ENCODE measurements at places on chromosomes 5 and 9.

- no peak for DNase-seq
Measured at GRCh38 chr5:92147266-92147665, 764.1 kb upstream of the ARRDC3 start.

GRCh38 chr9:86046930-86047341 is 52.4 kb downstream of the GOLM1 start:
- no peak for DNase-seq

- peak; percentile 26 for DNase-seq
Measured at GRCh38 chr9:13088720-13089427, 190.6 kb downstream of the MPDZ start.

DNA sequence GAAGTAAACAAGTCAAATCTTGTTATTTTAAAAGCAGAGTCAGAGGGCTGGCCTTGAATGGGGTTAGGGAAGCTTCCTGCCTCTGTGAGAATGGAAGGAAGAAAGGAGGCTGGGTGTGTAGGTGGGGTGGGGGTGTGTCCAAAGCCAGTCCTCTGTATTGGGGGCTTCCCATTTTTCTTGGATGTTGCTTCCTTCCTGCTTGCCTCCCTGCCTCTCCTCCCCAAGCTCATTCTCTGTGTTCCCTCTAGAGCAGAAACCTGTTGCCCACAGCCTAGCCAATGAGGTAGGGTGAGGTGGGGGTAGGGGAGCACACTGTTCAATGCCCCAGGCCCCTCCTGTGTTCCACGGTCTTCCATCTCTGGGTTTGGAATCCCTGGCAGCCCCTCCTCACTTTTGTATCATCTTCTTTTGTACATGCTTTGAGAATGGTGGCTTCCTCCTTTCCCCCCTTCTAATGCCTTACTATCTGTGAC is 39.7 kb downstream of the SNX24 start:
- DNase-seq, result no peak

GRCh38 chr5:91311697-91312501 is 71.2 kb downstream of the ARRDC3 start:
- peak; percentile 30 for DNase-seq

Measured in GM12892 (cell line).